Omental fat pad (tissue), 4 donors: ENCODE measurements at places on chromosomes 5 and 9. TPM values are rescaled to one million over a fixed set of nuclear protein-coding genes. Genes with fewer than 3 reads are reported as not detected.

The GARIN3 gene
- total RNA-seq, result not detected

The ACO1 gene
- 266 TPM for total RNA-seq

The PCDH12 gene
- 9.1 TPM for total RNA-seq

The SHISAL2B gene
- total RNA-seq, result not detected

The OBP2B gene
- not detected for total RNA-seq

The TICAM2 gene
- total RNA-seq, result 1.2 TPM

The MVB12B gene
- total RNA-seq, result 5.5 TPM

The SCGB3A2 gene
- total RNA-seq, result not detected

The SLC46A2 gene
- 0.36 TPM for total RNA-seq

The FANCC gene
- 6.1 TPM for total RNA-seq

The JAKMIP2 gene
- total RNA-seq, result 0.96 TPM

The CCL28 gene
- total RNA-seq, result 1.1 TPM

The IFNA2 gene
- not detected for total RNA-seq

The ZBED3 gene
- total RNA-seq, result 22.1 TPM

The SHLD3 gene
- 2.3 TPM for total RNA-seq

The SPATA31A3 gene
- not detected for total RNA-seq

The FREM1 gene
- total RNA-seq, result 1.3 TPM

The FAM153A gene
- 2.7 TPM for total RNA-seq

The CCL27 gene
- total RNA-seq, result not detected

The PCDHGA12 gene
- 11.0 TPM for total RNA-seq

The PCDHA9 gene
- total RNA-seq, result 0.44 TPM

The F12 gene
- total RNA-seq, result 0.65 TPM

The CYLC2 gene
- not detected for total RNA-seq

The OCLN gene
- total RNA-seq, result 2.2 TPM

The ANKH gene
- total RNA-seq, result 40.8 TPM

The IL4 gene
- total RNA-seq, result not detected

The FOXD4L5 gene
- not detected for total RNA-seq

The SOHLH1 gene
- total RNA-seq, result not detected

The CCL19 gene
- not detected for total RNA-seq

The DMRT3 gene
- total RNA-seq, result not detected

The APBA1 gene
- total RNA-seq, result 11.8 TPM

The SPATA31D4 gene
- not detected for total RNA-seq

The CNTFR gene
- 81.5 TPM for total RNA-seq

The IFNK gene
- not detected for total RNA-seq

The CDC20B gene
- total RNA-seq, result not detected

The NUTM2G gene
- total RNA-seq, result not detected

The PRLR gene
- total RNA-seq, result 0.47 TPM

The IL5 gene
- not detected for total RNA-seq

The ABO gene
- 4.7 TPM for total RNA-seq

The GRK6 gene
- total RNA-seq, result 32.2 TPM

The GABRA1 gene
- not detected for total RNA-seq

The ABCA1 gene
- total RNA-seq, result 139 TPM

The RNF44 gene
- total RNA-seq, result 10.1 TPM

The CD74 gene
- total RNA-seq, result 697 TPM

The CATSPER3 gene
- total RNA-seq, result not detected

The OR2V1 gene
- total RNA-seq, result not detected

The KLHL9 gene
- 17.7 TPM for total RNA-seq
